ENCODE measurements at places on chromosomes 6 and 20. TPM values are rescaled to one million over a fixed set of nuclear protein-coding genes. Genes with fewer than 3 reads are reported as not detected.

CRISP3 gene
- total RNA-seq, result not detected

DNA sequence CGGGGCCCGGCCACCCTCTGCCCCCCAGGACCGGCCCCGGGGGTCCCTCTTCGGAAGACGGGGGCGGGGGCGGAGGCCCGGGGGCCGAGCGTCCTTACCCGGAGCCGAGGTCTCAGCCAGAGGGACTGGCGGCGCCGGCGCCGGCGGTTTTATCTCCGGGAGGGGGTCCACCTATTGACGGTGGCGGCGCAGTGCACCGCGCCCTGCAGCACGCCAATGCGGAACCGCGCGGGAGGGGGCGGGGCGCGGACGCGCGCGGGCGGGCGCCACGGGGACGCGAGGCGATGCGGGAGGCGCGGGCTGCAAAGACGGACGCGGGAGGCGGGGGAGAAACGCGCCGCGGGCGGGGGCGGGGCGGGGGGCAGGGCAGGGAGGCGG, at the start of gene EEF1A2:
TSS of gene EEF1A2 (minus strand) at position 124 of the 378 bp plus-strand sequence. CDS start 1,320 bp downstream, outside the sequence.
- H3K4me1 ChIP-seq, result peaks cover 18% of the 10 kb centered on the region
- no peaks in the 10 kb centered on the region for H3K36me3 ChIP-seq
- H3K4me3 ChIP-seq, result peak within 1 kb of the TSS; percentile 68
- H3K27me3 ChIP-seq, result no peaks in the 10 kb centered on the region
- peak within 1 kb of the TSS; percentile 66 for H3K27ac ChIP-seq

DNA sequence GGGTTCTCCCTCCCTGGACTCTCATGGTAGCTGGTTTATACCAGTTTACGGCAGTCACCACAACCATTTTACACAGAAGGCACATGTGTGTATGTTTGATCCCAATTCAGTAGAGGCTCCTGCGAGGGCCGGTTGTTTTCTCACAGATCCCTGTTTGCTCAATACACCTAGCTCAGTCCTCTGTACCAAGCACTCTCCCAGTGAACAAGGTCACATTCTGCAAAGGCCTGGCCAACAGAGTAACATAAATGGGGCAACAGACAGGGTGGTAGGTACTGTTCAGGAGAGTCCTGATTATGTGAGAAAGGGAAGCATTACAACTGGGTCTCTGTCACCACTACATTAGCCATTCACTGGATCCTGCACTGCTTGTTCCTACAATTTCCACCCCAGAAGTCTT, 84.4 kb downstream of the ELOVL5 start:
- H3K4me1 ChIP-seq, result no peaks in the 10 kb centered on the region
- DNase-seq, result no peak
- no peak overlapping the region for H3K4me3 ChIP-seq
- H3K36me3 ChIP-seq, result peaks cover 46% of the 10 kb centered on the region
- H3K27ac ChIP-seq, result no peak overlapping the region

- H3K4me3 ChIP-seq, result peak overlapping the region; percentile 48
- DNase-seq, result no peak
- peaks cover 30% of the 10 kb centered on the region for H3K4me1 ChIP-seq
- H3K27ac ChIP-seq, result peak overlapping the region; percentile 69
Measured at GRCh38 chr6:109484122-109484521, 1.1 kb upstream of the ZBTB24 start.

- no peaks in the 10 kb centered on the region for H3K36me3 ChIP-seq
- no peak overlapping the region for H3K4me3 ChIP-seq
- no peaks in the 10 kb centered on the region for H3K4me1 ChIP-seq
- no peak for DNase-seq
Measured at GRCh38 chr6:71126506-71126905, 162.1 kb upstream of the OGFRL1 start.

NOL7 gene
- total RNA-seq, result 74.4 TPM

GRCh38 chr20:50819349-50819748, 24.5 kb downstream of the BCAS4 start:
- H3K4me3 ChIP-seq, result no peak overlapping the region
- H3K4me1 ChIP-seq, result no peaks in the 10 kb centered on the region
- H3K27ac ChIP-seq, result no peak overlapping the region

DNA sequence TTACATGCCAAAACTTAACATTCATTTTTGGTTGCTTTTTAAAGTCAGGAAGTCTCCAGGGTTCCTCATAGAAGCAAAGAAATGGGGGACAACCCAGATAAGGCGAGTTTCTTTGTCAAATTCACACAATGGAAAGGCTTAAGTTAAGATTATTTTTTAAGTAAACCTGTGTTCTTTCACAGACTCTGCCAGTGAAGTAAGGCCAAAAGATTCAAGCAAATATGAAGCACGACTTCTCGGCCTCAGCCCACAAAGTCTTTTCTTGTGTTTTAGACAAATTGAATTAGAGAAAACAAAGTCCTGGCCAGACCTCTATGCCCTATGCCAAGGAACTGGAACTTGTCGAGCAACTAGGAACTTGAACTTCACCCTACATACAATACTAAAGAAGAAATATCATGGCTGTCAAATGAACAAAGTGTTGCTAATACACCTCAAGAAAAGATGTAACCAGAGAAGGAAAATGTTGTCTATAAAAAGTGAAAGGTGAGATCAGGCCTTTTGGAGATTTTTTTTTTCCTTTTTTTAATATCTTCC, 540.0 kb upstream of the JARID2 start:
- no peak for DNase-seq
- H3K36me3 ChIP-seq, result no peaks in the 10 kb centered on the region
- no peak overlapping the region for H3K27ac ChIP-seq
- H3K27me3 ChIP-seq, result no peaks in the 10 kb centered on the region
- H3K4me1 ChIP-seq, result no peaks in the 10 kb centered on the region
- H3K4me3 ChIP-seq, result no peak overlapping the region

DNA sequence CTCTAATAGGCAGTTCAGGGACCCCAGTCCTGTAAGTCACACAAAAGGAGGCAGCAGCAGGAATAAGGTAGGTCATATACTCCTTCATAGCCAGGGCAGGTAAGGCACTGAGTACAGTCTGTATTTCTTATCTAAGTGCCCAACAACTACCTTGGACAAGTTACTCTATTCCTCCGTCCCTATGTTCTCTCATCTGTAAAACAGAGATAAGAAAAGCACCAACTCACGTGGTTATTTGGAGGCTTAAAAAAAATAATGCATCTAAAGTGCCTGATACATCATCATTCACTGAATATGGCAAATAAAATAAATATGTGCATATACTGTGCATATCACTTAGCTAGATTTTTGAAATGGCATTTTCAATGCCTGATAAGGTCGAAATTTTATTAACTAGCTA, 298.1 kb upstream of the CDYL start:
- no peak for DNase-seq
- no peaks in the 10 kb centered on the region for H3K27me3 ChIP-seq
- H3K36me3 ChIP-seq, result no peaks in the 10 kb centered on the region

- no peak for DNase-seq
- H3K27ac ChIP-seq, result no peak overlapping the region
- no peaks in the 10 kb centered on the region for H3K36me3 ChIP-seq
Measured at GRCh38 chr6:118574051-118574865, 26.2 kb downstream of the PLN start.

Measured in Panc1 (cell line).